ENCODE measurements at places on chromosomes 11 and 22.

GRCh38 chr11:17188675-17189074 is 19.1 kb downstream of the PIK3C2A start:
- no peak for DNase-seq

GRCh38 chr11:21630934-21631478 is 561.9 kb upstream of the ANO5 start:
- no peak for DNase-seq

DNA sequence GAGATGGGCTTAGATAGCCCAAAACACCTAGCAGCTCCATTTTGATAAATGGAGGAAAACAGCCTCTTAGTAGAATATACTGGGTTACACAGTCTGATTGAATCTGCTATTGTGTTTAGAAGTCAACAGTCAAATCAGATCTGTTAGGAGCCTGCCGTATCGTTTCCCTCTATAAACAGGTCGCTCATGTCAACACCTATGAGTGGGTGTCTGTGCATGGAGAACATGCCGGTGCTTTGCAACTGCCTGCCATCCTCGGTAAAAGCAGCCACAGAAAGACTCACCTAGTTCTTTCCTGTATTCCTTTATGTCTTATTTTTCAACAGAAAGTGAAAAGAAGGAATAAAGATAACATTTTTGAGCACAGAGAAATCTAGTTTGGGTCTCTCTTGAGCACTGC is 99.4 kb downstream of the ETS1 start:
- no peak for DNase-seq

- peak; percentile 22 for DNase-seq
Measured at GRCh38 chr11:27472398-27473016, at the start of gene LGR4. Gene LGR4 (minus strand): TSS chr11:27472790. CDS start chr11:27472302, 488 bp downstream.

GRCh38 chr22:27137871-27138337 is 480.5 kb downstream of the MIAT start:
- DNase-seq, result no peak

DNA sequence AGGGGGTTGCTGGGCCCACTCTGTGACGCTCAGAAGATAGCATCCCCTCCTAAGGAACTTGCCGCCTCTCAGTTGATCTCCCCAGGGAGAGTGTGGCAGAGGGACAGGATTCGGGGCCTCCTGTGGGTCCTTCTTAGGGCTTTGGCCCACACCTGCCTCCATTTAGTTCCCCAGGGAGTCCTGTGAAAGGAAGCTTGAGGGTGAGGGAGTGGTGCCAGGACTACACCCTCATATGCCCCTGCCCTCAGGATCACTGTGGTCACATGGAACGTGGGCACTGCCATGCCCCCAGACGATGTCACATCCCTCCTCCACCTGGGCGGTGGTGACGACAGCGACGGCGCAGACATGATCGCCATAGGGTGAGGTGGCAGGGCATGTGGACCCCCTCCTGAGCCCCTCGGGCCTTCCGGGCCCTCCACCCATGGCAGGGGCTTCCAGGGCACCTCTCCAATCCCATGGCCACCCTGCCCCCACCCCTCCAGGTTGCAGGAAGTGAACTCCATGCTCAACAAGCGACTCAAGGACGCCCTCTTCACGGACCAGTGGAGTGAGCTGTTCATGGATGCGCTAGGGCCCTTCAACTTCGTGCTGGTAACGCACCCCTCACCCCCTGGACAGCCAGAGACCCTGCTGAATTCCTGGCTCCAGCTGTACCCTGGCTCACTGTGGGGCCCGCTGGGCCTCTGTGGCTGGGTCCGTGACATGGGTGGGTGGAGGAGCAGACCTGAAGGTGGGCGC is 3.5 kb downstream of the INPP5J start:
- no peak for DNase-seq

- DNase-seq, result no peak
Measured at GRCh38 chr11:35930466-35930865, 13.4 kb upstream of the LDLRAD3 start.

DNA sequence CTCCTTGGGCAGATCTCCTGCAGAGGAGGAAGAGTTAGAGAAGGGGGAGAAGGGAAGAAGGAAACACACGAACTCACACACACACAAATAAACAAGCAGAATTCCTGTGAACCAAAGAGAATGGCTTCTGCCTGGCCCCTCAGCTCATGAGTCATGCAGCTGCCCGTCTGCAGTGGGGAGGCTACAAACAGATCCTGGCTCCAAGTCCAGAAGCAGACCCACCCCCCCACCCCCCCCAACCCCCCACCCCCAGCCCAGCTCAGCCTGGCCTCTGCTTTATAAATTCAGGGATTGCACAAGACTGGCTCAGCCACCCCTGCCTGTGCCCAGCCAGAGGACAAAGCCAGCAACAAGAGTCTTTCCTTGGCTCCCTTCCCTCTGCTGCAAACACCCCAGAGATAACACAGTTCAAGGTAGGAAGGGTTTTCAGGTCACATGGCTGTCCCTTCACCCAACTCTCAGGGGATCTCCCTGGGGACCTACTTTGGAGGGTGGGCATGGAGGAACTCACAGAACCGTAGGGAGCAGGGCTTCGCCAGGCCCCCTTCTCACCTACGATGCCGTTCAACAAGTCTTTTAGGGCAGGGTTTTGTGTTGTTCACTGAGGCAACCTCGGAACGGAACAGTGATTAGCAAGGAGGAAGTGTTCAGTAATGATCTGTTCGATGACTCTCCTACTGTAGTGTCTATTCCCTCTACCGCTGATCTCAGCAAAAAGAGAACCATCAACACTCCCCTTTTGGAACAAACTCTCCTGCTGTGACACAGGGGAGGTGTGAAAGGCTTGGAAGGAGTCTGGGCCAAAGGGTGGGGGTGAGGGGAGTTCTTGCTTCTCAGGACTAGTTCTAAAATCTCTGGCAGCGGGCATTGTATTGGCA is 35.5 kb downstream of the RPL27A start:
- no peak for DNase-seq

DNA sequence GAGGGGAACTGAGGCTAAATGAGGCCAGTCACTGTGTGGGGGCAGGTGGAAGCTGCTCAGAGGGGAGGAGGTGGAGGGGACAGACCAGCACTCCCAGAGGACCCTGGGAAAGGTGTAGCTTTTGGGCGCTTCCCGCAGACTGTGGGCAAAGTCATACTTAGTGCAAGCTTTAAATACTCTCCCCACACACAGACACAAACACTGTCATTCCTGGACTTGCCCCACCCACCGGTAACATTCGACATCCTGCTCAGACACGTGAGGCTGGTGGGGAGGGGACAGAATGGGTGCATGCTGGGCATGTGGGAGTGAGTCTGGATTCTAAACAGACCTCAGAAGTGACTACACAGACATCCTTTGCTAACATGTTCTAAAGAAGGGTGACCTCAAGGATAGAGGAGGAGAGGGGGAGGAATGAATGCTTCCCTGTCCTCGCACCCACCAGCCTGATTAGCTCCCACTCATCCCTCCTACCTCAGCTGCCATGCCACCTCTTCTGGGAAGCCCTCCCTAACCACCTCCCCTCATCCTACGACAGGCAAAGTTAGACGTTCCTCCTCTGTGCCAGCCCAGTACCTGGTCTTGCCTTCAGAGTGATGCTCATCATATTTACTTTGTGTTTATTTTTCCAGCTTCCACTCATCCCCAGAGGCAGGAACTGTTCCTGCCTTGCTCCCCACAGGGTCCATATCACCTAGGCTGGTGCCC is 22.2 kb downstream of the TSKU start:
- no peak for DNase-seq

DNA sequence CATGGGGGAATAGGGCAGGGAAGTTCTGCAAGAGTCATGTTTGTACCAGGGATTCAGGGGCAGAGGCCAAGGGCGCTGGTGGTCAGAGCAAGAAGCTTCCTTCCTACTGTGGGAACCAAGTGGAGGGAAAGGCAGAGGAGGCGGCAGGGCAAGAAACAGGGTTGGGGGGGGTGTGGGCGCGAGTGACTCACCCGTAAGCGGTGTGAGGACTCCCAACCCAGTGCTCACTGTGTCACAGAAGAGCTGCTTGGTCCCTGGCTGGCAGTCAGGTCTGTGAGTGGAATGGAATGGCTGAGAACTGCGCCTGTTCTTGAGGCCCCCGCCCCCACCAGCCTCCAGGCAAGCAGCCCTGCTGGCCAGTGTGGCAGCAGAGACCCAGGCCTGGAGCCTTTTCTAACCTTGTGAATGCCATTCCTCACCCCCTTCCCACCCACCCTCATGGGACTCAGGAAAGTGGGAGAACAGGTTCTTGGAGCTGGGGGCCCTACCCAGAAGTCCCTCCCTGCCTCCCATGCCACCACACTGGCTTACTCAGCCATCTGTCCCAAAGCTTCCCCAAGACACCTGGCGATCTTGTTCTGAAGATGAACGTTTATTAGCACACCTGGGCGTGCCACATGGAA is 4.7 kb downstream of the LRRC10B start:
- no peak for DNase-seq

GRCh38 chr11:88353835-88354496 is 16.4 kb upstream of the CTSC start:
- no peak for DNase-seq

DNA sequence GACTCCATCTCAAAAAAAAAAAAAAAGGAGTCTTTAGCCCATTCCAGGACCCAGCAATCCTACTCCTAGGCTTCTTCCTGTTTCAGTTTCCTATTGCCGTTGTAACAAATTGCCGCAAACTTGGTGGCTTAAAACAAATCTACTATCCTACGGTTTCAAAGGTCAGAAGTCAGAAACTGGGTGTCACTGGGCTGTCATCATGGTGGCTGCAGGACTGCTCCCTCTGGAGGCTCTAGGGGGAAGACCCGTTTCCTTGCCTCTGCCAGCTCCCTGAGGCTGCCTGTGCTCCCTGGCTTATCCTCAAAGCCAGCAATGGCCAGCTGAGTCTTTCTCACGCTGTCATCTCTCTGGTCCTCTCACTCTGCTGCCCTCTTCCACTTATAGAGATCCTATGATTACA is 8.7 kb upstream of the DAGLA start:
- DNase-seq, result no peak

DNA sequence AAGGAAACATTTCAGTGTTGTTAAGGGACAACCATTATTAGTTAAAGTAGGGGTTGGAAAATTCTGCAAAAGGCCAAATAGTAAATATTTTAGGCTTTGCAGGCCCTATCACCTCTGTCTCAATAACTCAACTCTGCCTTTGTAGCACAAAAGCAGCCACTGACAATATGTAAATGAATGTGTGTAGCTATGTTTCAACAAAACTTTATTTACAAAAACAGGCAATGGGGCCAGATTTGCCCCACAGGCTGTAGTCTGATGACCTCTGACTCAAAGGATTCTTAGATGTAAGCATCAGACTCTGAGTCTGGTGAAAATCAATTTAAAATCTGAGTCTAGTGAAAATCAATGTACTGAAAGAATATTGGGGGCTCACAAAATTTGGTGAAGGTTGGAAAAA is 50.3 kb downstream of the PAK1 start:
- no peak for DNase-seq

- no peak for DNase-seq
Measured at GRCh38 chr22:29813563-29813962, 24.5 kb downstream of the ASCC2 start.

GRCh38 chr22:41996826-41997225 is 1.8 kb upstream of the WBP2NL start:
- DNase-seq, result no peak

DNA sequence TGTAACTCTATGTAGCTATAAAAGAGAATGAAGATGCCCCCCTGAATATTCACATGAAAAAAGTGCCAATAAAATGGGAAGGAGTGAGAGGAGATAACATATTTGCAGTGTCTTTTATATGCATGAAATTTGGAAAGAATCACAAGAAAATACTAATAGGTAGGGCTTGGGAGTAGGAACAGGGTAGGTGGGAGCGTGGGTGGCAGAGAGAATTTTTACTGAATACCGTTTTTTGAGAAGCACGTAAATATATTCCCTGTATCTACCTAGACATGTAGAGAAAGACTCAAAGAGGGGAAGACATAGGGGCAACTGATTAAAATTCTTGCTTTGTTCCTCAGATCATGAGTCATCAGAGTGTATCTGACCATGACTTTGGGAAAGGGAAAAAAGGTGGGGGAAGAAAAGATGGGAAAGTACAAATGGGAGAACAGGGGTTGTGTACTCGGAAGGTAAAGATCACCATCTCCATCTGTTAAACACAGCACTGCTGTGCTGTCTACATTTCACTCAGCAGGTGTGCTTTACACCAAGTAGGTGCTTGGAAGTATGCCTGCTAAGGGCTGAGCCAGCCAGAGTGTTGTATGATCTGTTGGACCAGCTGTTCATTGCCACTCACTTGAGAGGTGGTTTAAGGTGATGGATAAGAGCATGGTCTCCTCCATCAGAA is 16.0 kb downstream of the PRR5L start:
- DNase-seq, result no peak

DNA sequence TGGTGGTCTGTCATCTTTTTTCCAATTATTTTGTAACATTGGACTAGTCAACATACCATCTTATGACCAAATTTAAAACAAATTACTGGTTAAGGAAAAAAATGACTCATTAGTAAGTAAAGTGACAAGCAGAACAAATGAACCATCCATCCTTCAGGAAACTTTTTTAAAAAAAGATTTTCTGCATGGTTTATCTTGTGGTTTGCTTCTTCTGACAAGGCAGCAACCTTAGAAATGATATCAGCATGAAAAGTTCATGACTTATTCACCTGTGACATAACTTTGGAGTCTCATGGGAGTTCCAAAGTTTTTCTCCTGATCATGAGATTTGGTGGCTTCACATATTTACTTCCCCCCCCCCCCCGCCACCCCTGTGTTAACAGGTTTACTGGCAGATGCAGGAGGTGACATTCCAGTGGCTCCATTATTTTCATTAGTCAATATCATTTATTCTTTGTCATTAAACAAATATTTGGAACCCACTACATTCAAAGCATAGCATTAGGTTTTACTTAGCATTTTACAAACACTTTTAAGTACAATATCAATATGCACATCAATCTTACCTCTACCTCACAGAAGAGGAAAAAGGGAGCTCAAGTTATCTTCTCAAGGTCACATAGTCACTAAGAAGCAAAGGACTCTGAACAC is 40.7 kb downstream of the DCUN1D5 start:
- no peak for DNase-seq

DNA sequence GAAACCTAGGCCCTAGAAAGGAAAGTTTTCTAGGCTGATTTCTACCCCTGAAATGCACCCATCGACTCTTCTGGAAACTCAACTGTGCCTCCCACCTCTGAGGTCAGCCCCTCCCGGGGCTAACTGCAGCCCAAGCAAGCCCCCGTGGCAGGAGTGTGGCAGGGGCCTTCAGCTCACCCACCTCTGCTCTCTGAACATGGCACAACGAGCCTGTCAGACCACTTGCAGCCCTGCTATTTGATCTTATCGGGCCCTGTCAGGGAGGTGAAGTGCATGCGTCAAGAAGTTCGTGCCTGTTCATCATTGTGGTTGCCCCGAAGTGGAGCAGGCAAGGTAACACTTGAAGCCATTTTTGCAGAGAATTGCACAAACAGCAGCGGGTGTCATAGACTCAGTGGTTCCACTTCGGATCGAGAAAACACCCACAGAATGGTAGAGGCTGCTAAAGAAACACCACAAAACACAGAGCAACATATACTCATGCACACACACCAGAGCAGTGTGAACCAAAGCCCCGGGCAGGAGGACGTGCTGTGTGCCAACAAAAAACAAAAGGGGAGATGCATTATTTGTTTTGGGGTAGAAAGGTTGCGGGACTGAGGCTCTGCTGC is 262.7 kb downstream of the ETS1 start:
- DNase-seq, result peak; percentile 53

- no peak for DNase-seq
Measured at GRCh38 chr11:74138021-74138420, 32.8 kb downstream of the C2CD3 start.

- no peak for DNase-seq
Measured at GRCh38 chr11:78607696-78608095, 33.0 kb upstream of the NARS2 start.

Measured in activated CD4-positive, CD25-positive, alpha-beta regulatory T cell (primary cell).